Daoy (cell line): ENCODE measurements at places on chromosomes 3 and 15. TPM values are rescaled to one million over a fixed set of nuclear protein-coding genes. Genes with fewer than 3 reads are reported as not detected.

Gene HESX1
- total RNA-seq = 0.11 TPM in 1 of 2 replicates, not detected in the other

Gene DLL4
- total RNA-seq = not detected in 2 replicates

Gene SLMAP
- total RNA-seq = 32.6 and 34.9 TPM in 2 replicates

Gene CA12
- 5.0 and 5.2 TPM in 2 replicates for total RNA-seq

Gene ACAP2
- 37.4 and 47.4 TPM in 2 replicates for total RNA-seq

Gene VIPR1
- total RNA-seq = 19.3 and 31.7 TPM in 2 replicates

Gene AMT
- total RNA-seq = 0.06 TPM in 1 of 2 replicates, not detected in the other

Gene ROPN1
- total RNA-seq = not detected in 2 replicates

Gene MUSTN1
- total RNA-seq = not detected in 2 replicates

Gene SLC12A6
- 2.4 and 4.3 TPM in 2 replicates for total RNA-seq

Gene ATP2C1
- total RNA-seq = 84.3 and 95.2 TPM in 2 replicates

Gene GRIP2
- total RNA-seq = not detected in 2 replicates

Gene PRR23E
- total RNA-seq = not detected in 2 replicates

Gene DOCK3
- 0.36 and 0.51 TPM in 2 replicates for total RNA-seq

Gene ISL2
- 3.2 and 5.0 TPM in 2 replicates for total RNA-seq

Gene EPB42
- total RNA-seq = not detected in 2 replicates

Gene PGBD4
- 1.4 and 2.4 TPM in 2 replicates for total RNA-seq

Gene CHRNA5
- 25.0 and 35.1 TPM in 2 replicates for total RNA-seq

Gene GNAT1
- total RNA-seq = not detected in 2 replicates

Gene SLC22A14
- 0.39 TPM in 1 of 2 replicates, not detected in the other for total RNA-seq

Gene SAMD7
- total RNA-seq = not detected in 2 replicates

Gene DGKG
- 12.7 and 20.5 TPM in 2 replicates for total RNA-seq

Gene GOLGA6L4
- total RNA-seq = under 0.01 and 0.09 TPM in 2 replicates

Gene SYNPR
- not detected in 2 replicates for total RNA-seq

Gene NUTM1
- not detected in 2 replicates for total RNA-seq

Gene TNNC1
- total RNA-seq = not detected in 2 replicates

Gene ZKSCAN7
- total RNA-seq = 2.1 and 2.2 TPM in 2 replicates

Gene LYSMD2
- 60.3 and 61.0 TPM in 2 replicates for total RNA-seq

Gene ERC2
- 1.7 and 11.3 TPM in 2 replicates for total RNA-seq

Gene BRK1
- total RNA-seq = 52.3 and 59.0 TPM in 2 replicates

Gene ADAMTS17
- 0.39 and 5.1 TPM in 2 replicates for total RNA-seq

Gene C3orf49
- total RNA-seq = not detected in 2 replicates

Gene TIMP4
- total RNA-seq = 1.7 and 2.2 TPM in 2 replicates

Gene GNL3
- total RNA-seq = 203 and 268 TPM in 2 replicates
